ENCODE measurements at places on chromosomes 7 and 10.

GRCh38 chr10:13700473-13701144, 113.8 kb downstream of the PRPF18 start:
- no peak for DNase-seq

GRCh38 chr7:129792721-129793120, 160.0 kb downstream of the UBE2H start:
- no peak for DNase-seq

DNA sequence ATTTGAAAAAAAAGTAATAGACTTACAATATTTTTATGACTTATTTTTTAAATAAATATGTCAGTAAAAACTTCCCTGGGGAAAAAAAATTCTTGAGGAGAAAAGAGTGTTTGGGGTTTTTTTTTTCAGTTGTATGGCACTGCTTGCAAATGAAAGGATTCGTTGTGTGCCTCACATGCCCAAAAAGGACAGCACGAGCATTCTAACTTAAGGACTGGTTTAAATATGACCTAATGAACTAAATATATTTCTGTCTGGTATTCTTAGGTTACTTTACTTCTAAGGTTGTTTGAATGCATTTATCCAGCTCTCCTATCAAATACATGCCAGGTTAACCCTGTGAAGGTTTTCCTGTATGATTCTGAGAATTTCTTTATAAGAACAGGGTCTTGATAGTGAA, 988 bp upstream of the CD36 start:
- DNase-seq, result no peak

DNA sequence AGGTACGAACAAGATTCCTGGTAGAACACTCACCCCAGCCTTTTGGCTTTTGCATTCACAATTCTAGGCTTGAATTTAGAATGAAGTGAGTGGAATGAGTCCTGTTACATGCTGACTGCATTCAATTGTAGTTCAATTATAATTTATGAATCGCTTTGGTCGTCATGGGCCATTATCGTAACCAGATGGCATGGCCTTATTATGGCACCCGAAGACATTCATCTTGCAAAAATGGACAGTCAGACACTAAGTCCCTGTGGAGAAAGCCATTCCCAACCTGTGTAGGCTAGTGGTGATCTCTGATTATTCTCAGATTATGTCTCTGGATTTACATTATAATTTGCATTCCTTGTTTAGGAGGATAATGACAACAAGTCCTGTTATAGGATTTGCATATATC, 292.4 kb upstream of the NPSR1 start:
- no peak for DNase-seq

DNA sequence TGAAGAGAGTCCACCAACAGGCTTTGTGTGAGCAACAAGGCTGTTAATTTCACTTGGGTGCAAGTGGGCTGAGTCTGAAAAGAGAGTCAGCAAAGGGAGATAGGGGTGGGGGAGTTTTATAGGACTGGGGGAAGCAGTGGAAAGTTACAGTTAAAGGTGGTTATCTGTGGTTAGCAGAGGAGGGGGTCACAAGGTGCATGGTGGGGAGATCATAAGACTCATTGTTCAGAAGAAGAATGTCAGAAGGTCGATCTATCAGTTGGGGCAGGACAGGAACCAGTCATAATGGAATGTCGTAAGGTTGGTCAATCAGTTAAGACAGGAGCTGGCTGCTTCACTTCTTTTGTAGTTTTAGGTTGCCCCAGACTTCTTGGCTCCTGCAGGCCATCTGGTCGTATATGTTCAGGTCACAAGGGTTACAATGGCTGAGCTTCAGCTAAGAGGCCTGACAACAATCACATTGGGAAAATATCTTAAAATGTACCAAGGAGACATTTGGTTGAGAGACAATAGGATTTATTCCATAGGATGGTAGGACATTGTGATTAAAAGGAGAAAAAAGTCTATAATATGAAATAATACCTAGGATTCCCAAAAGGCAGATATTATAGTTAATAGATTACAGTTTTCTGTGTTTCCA, 356.4 kb downstream of the ANKRD7 start:
- DNase-seq, result no peak

- peak; percentile 52 for DNase-seq
Observed at GRCh38 chr7:32881074-32881982, 10.2 kb downstream of the KBTBD2 start.

Data from fibroblast of skin of right biceps (primary cell).